ENCODE measurements at places on chromosomes 16 and 17.
A peak's percentile ranks its signal among the peaks of the same experiment; 100 is the strongest.

GRCh38 chr17:31297090-31297489, at the start of gene OMG:
Gene OMG (minus strand): TSS chr17:31297239. CDS start chr17:31296331, 908 bp downstream.
- H3K4me3 ChIP-seq, result no peak within 1 kb of the TSS
- H3K4me1 ChIP-seq, result peaks cover 10% of the 10 kb centered on the region
- no peaks in the 10 kb centered on the region for H3K27me3 ChIP-seq
- peaks cover under 1% of the 10 kb centered on the region for H3K36me3 ChIP-seq
- no peak for DNase-seq

GRCh38 chr17:40608061-40608581, 39.5 kb downstream of the SMARCE1 start:
- no peak for DNase-seq
- no peaks in the 10 kb centered on the region for H3K27me3 ChIP-seq
- no peak overlapping the region for H3K27ac ChIP-seq

- no peaks in the 10 kb centered on the region for H3K4me1 ChIP-seq
- H3K36me3 ChIP-seq, result peaks cover 86% of the 10 kb centered on the region
- H3K4me3 ChIP-seq, result no peak overlapping the region
- no peak for DNase-seq
- no peaks in the 10 kb centered on the region for H3K27me3 ChIP-seq
Observed at GRCh38 chr16:15033309-15033707, 22.6 kb downstream of the NTAN1 start.

- H3K4me1 ChIP-seq, result peaks cover 19% of the 10 kb centered on the region
- peaks cover 41% of the 10 kb centered on the region for H3K36me3 ChIP-seq
- H3K4me3 ChIP-seq, result no peak overlapping the region
- DNase-seq, result no peak
- no peaks in the 10 kb centered on the region for H3K27me3 ChIP-seq
Observed at GRCh38 chr16:89152831-89153700, 18.5 kb upstream of the CDH15 start.

DNA sequence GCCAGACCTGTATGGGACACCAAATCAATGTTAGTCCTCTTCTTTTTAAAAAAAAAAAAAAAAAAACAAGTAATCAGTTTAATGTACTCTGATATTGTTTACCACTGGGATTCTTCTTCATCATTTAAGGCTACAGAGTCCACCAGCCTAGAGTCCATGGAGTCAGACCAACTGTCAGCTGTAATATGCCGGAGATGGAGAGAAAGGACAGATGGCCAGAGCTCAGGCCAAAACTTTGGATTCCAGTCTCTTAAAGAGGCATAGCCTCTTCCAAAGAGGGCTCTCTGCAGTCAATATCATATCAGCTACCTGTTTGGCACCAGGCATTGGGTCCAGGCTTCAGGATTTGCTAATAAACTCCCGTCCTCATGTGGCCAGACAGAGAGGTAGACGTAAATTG, 469.6 kb upstream of the HSBP1 start:
- H3K27ac ChIP-seq, result no peak overlapping the region
- H3K4me1 ChIP-seq, result no peaks in the 10 kb centered on the region
- no peak for DNase-seq

- H3K36me3 ChIP-seq, result no peaks in the 10 kb centered on the region
- H3K4me1 ChIP-seq, result no peaks in the 10 kb centered on the region
- peaks cover 16% of the 10 kb centered on the region for H3K27me3 ChIP-seq
- DNase-seq, result no peak
- no peak overlapping the region for H3K4me3 ChIP-seq
Observed at GRCh38 chr17:74156878-74157277, 46.6 kb upstream of the RPL38 start.

- H3K4me3 ChIP-seq, result no peak overlapping the region
- H3K27ac ChIP-seq, result no peak overlapping the region
- H3K4me1 ChIP-seq, result peaks cover 16% of the 10 kb centered on the region
Observed at GRCh38 chr17:64145375-64145750, 15.4 kb upstream of the ERN1 start.

GRCh38 chr16:12627394-12627793, 176.3 kb downstream of the CPPED1 start:
- H3K36me3 ChIP-seq, result no peaks in the 10 kb centered on the region
- H3K27me3 ChIP-seq, result peaks cover 8% of the 10 kb centered on the region
- H3K4me3 ChIP-seq, result no peak overlapping the region
- H3K4me1 ChIP-seq, result no peaks in the 10 kb centered on the region

DNA sequence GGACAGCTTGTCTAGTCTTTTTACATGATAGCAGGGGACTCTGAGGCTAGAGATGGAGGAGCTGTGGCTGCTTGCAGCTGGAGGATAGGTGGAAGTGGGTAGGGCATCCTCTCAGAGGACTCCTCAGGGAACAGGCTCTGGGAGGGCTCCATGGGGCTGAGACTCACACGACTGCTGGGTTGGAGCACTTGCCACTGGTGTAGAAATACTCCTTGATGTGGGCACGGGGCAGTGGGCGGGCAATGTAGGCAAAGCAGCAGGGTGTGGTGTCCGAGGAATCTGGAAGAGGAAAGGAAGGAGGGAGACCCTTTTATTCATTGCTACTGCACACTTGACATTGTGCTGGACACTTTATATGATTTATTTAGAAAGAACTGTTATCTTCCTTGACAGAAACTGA, 1.8 kb downstream of the CCL5 start:
- no peak overlapping the region for H3K4me3 ChIP-seq
- H3K4me1 ChIP-seq, result peaks cover 34% of the 10 kb centered on the region
- no peak overlapping the region for H3K27ac ChIP-seq
- no peaks in the 10 kb centered on the region for H3K36me3 ChIP-seq
- no peak for DNase-seq

DNA sequence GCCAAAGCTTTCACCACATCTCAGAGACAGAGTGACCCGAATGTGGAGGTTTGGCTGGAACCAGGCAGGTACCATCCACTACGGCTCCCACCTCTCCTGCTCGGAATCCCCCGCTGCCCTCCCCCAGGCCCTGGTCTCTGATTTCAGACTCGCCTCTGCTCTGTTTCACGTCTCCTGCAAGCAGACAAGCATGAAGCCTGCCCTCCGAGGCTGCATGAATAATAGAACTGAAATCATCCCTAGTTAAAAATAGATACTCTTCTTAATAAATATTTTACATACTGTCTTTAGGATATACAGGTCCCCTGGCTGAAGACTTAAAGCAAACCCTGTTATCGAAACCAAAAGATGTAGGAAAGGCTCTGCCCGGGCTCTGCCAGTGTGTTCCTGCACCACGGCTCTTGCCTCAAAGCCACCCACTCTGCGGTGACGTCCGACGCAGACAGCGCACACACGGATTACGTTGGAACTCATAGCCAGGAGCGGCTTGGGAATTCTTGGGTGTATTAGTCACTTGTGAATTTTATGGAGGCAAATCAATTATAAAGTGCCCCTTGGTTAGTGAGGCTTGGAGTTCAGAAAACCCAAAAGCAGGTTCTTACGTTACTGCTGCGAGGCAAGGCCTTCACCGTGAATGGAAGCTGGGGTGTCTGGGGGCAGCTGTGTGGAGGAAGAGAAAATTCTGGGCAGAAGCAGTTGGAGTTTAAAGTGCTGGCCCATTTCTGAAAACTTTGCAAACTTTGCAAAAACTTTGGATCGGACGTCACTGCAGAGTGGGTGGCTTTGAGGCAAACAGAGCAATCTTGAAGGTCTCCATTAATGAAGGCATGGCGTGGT, 25.6 kb upstream of the NPTX1 start:
- no peak overlapping the region for H3K4me3 ChIP-seq
- no peak overlapping the region for H3K27ac ChIP-seq
- H3K36me3 ChIP-seq, result no peaks in the 10 kb centered on the region
- peaks cover 23% of the 10 kb centered on the region for H3K27me3 ChIP-seq

DNA sequence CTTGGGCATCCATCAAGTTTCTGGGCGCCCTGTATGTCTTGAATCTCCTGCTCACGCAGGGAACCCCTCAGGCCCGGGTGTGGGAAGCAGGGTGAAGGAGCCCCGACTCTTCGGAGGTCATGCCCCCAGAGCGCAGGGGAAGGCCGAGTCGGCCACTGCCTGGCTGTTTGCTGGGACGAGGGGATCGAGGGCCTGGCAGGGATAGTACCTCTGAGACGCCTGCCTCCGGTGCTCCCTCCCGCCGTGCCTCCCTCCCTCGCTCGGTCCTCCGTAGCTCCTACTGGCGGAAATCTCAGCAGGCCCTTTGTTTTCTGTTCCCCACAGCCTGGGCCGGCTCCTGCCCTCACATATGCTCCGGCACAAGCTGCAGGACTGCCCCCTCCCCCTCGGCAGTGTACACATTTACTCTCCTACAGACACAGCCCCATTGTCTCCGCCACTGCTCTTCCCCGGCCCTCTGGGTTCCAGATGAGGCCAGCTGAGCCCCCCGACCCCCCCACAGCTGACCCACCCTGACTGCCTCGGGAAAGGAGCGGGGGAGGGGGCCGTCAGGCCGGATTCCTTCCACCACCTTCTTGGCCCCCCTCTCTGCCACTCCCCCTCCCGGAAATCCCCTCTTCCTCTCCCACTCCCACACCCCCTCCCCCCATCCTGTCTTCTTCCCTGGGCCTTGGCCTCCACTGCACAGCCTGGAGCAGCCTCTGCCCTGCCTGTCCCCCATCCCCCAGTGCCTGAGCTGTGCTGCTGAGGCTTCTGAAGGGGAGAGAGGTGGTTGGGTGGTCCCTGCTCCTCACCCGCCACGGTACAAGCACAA, 1.4 kb downstream of the TRAF4 start:
- no peak for DNase-seq
- H3K36me3 ChIP-seq, result peaks cover 72% of the 10 kb centered on the region
- peaks cover 70% of the 10 kb centered on the region for H3K4me1 ChIP-seq
- no peaks in the 10 kb centered on the region for H3K27me3 ChIP-seq
- H3K27ac ChIP-seq, result peak overlapping the region; percentile 84

DNA sequence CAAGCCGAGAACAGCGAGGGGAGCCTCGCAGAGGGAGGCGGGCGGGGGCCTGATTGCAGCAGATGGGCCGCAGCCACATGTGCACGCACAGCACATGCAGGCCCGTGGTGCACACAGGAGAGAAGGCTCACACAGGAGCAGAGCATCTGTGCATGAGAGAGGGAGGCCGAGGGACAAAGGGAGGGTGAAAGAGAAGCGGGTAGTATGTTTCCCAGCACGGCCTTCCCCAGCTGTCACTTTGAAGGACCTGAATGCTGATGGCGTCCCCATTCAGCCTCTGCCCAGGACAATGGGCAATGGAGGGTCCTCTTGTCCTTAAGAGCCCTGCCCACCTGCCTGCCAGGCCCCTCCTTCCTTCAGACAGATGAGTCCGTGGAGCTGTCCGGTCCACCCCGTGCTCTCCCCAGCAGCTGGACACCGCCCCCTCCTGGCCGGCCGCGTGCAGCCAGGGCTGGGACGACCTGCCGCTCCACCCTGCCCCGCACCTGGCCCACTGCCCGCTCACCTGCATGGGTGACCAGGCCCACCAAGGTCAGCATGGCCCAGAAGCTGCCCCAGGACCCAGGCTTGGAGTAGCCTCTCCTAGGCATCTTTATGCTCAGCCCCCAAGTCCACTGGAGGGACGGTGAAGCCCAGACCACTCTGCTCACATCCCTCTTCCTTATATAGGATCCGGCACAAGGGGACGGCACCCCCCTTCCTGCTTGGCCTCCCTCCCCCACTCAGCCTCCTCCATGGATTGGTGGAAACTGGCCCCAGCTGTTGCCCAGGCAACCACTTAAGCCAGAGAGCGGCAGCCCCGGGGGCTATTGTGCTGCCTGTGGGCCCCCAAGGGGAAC, at the start of gene BTBD17:
Gene BTBD17 (minus strand): TSS at position 639 of the 839 bp plus-strand sequence. CDS start 49 bp downstream, at position 590.
- H3K36me3 ChIP-seq, result no peaks in the 10 kb centered on the region
- peaks cover 2% of the 10 kb centered on the region for H3K4me1 ChIP-seq
- peaks cover 30% of the 10 kb centered on the region for H3K27me3 ChIP-seq
- DNase-seq, result no peak
- no peak within 1 kb of the TSS for H3K4me3 ChIP-seq
- no peak within 1 kb of the TSS for H3K27ac ChIP-seq

- peak; percentile 66 for DNase-seq
- H3K36me3 ChIP-seq, result peaks cover 30% of the 10 kb centered on the region
- H3K27me3 ChIP-seq, result no peaks in the 10 kb centered on the region
- H3K4me1 ChIP-seq, result peaks cover 77% of the 10 kb centered on the region
Observed at GRCh38 chr17:3695723-3696411, at the start of gene P2RX5. Gene P2RX5 (minus strand): TSS chr17:3696155. CDS start chr17:3696005, 150 bp downstream.

DNA sequence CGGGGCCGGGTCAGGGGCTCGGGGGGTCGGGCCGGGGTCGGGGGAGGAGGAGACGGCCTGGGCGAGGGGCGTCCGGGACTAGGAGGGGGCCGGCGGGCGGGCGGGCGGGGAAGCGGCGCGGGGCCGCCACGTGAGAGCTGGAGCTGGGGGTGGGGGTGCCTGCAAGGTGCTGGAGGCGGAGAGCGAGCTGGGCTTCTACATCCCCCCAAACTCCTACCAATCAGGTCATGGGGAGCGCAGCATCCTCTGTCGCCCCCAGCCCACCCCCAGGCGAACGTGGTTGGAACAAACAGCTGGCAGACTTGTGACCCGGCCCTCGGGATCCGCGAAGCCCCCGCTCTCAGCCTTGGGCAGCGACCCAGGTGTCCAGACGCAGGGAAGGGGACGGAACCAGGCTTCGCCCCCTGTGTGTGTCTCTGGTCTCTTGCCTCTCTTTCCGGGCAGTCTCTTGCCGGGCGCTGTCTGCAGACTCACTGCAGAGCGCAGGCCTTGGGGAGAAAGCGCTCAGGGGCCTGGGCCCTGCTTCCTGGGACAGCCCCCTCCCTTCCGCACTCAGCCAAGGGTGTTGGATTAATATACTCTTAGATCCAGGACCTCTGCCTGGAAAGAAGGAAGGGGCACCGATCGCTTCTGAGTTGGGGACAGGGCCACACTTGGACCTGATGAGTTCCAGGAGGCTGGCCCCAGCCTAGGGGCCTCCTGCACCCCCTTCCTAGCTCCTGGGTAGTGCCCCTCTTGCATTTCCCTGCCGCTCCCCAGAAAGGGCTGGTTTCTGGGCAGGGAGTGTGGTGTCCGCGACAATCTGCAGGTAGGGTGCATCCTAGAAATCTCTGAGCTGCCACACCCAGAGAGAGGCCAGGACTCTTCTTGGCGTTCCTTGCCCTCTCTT, 722 bp downstream of the RASL10B start:
- peak overlapping the region; percentile 60 for H3K4me3 ChIP-seq
- DNase-seq, result no peak
- H3K27ac ChIP-seq, result no peak overlapping the region
- H3K27me3 ChIP-seq, result peaks cover 10% of the 10 kb centered on the region
- H3K36me3 ChIP-seq, result peaks cover 17% of the 10 kb centered on the region

DNA sequence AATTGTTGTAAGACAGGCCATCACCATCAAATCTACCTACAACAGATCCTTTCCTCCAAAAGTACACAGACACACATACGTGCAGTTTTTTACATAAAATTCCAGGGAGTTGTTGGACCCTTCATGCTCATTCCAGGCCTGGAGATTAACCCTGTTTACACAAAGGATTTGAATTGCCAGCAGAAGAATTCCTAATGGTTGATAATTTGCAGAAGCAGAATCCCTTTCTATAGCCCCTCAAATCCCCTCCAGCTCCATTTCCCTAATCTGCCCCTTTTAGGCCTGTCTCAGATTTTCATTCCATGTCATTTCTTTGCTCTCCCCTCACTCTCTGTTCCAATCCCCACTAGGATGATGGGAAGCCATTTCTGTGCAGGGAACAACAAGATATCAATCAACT, 102.9 kb upstream of the TOX3 start:
- no peak overlapping the region for H3K27ac ChIP-seq
- no peaks in the 10 kb centered on the region for H3K4me1 ChIP-seq
- H3K27me3 ChIP-seq, result no peaks in the 10 kb centered on the region
- no peak for DNase-seq

- H3K27ac ChIP-seq, result peak overlapping the region; percentile 89
- H3K36me3 ChIP-seq, result peaks cover 4% of the 10 kb centered on the region
- no peaks in the 10 kb centered on the region for H3K27me3 ChIP-seq
- no peak for DNase-seq
- peak overlapping the region; percentile 94 for H3K4me3 ChIP-seq
- H3K4me1 ChIP-seq, result peaks cover 56% of the 10 kb centered on the region
Observed at GRCh38 chr17:17042851-17043460, 699 bp downstream of the MPRIP start.

GRCh38 chr16:48602356-48603014, 7.5 kb downstream of the N4BP1 start:
- no peaks in the 10 kb centered on the region for H3K27me3 ChIP-seq
- H3K4me1 ChIP-seq, result peaks cover 43% of the 10 kb centered on the region
- DNase-seq, result no peak
- H3K36me3 ChIP-seq, result no peaks in the 10 kb centered on the region
- H3K4me3 ChIP-seq, result no peak overlapping the region
- H3K27ac ChIP-seq, result no peak overlapping the region
